T-cell (primary cell): ENCODE measurements at places on chromosomes 13 and 19.

DNA sequence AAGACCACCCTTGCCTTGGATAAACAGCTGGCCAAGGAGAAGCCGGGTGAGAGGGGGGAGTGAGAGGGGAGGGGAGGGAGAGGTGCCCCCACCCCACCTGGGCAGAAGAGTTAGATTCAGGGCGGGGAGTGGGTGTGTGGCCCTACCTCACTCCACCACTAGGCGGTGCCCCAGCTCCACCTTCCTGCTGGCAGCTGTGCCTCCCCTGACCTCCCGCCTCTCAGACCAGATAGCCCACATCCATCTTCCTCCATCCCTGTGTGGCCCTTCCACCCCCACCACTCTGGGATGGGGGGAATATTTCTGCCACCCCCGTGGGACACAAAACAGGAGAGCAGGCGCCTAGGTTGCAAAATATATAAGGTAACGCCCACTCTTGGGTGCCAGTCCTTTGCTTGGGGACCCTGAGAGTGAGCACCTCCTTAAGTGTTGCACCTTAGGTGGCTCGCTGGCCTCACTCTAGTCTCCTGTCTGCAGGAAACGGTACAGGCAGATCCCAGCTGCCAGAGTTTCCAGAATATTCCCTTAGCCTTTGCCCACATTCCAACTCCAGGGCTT lies 13.8 kb upstream of the EHD2 start:
- peaks cover 11% of the 10 kb centered on the region for H3K36me3 ChIP-seq
- no peak overlapping the region for H3K27ac ChIP-seq
- H3K27me3 ChIP-seq, result no peaks in the 10 kb centered on the region
- H3K4me3 ChIP-seq, result no peak overlapping the region

- H3K4me3 ChIP-seq, result no peak overlapping the region
- H3K36me3 ChIP-seq, result no peaks in the 10 kb centered on the region
- H3K4me1 ChIP-seq, result peaks cover 44% of the 10 kb centered on the region
- H3K27me3 ChIP-seq, result no peaks in the 10 kb centered on the region
- no peak overlapping the region for H3K27ac ChIP-seq
Observed at GRCh38 chr13:40626561-40626960, 39.9 kb downstream of the FOXO1 start.

DNA sequence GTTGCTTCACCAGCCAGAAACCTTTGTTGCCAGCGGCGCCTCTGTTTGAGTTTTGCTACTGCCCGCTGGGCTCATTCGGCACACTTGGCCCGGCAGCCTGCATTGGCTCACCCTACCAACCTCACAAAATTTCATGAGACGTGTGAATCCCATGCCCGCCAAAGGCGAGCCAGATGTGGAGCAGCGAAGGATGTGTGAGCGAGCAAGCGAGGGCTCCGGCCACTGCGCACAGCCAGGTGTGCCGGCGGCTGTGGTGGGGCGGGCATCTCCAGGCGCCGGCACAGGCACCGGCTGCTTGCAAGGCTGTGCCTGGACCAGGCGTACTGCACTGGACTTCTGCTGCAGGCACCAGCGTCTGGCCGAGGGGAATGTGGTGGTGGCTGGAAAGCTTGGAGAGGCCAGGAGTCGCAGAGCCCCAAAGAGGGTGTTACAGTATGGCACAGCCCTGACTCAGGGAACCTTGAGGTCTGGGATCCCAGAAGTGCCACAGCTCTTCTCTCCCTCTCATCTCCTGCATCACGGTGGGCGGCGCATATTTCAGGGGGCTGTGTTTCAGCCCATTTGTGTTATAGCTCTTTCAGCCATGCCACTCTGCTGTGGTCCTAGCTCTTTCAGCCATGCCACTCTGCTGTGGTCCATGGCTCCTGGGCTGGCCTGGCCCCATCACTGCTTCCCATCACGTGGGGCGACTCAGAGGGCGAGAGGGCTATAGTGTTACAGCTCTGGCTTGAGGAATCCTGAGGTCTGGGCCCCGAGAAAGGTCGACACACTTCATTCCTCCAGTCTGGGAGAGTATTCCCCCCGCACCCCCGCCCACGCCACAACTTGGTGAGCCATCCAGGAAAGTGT lies 592.0 kb upstream of the SLITRK5 start:
- no peak for DNase-seq
- H3K4me1 ChIP-seq, result no peaks in the 10 kb centered on the region
- H3K36me3 ChIP-seq, result no peaks in the 10 kb centered on the region
- no peaks in the 10 kb centered on the region for H3K27me3 ChIP-seq

DNA sequence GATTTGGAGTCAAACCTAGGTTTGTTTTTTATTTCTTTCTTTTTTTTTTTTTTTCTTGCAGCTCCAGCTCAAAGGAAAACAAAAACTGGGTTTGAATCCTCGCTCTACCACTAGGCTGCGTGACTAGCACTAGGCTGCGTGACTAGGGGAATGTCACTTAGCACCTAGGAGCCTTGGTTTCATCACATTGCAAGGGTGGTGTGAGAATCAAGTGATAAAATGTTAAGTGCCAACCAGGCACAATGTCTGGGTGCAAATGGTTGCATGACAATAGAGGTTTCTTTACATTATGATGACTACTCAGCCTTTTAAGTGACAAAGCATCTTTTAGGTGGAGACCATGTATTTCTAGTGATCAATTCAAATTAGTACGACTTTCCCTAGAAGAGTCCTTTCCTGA lies 27.9 kb downstream of the RCBTB2 start:
- peak overlapping the region; percentile 70 for H3K27ac ChIP-seq
- no peak for DNase-seq
- peaks cover 39% of the 10 kb centered on the region for H3K4me1 ChIP-seq
- no peaks in the 10 kb centered on the region for H3K27me3 ChIP-seq
- H3K4me3 ChIP-seq, result no peak overlapping the region

- H3K27me3 ChIP-seq, result peaks cover 19% of the 10 kb centered on the region
- H3K4me3 ChIP-seq, result peak overlapping the region; percentile 94
- DNase-seq, result no peak
- H3K4me1 ChIP-seq, result peaks cover 23% of the 10 kb centered on the region
Observed at GRCh38 chr19:6109947-6110346, 353 bp downstream of the RFX2 start.

DNA sequence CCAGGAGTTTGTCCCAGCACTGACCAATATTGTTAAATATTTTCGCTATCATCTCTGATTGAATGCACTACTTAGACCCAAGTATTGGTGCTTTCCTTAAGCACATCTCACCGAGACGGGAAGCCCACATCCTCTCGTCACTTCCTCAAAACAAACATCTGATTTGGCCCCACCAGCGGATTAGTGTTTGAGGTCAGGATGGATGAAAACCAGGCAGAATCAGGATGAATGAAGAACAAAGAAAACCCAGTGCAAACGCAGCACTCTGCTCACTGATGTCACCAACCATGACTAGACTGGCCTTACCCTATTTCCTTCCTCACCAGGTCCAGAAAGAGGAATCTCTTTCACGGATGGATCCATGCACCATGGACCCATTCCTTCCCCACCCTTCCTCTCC lies 6.0 kb downstream of the PLAUR start:
- H3K36me3 ChIP-seq, result no peaks in the 10 kb centered on the region
- peaks cover 5% of the 10 kb centered on the region for H3K27me3 ChIP-seq
- peak overlapping the region; percentile 15 for H3K4me3 ChIP-seq

GRCh38 chr19:952680-953444 lies 27.0 kb downstream of the ARID3A start:
- H3K27ac ChIP-seq, result no peak overlapping the region
- H3K4me1 ChIP-seq, result peaks cover 2% of the 10 kb centered on the region
- DNase-seq, result no peak
- no peak overlapping the region for H3K4me3 ChIP-seq
- no peaks in the 10 kb centered on the region for H3K27me3 ChIP-seq
- no peaks in the 10 kb centered on the region for H3K36me3 ChIP-seq

- H3K4me3 ChIP-seq, result no peak overlapping the region
- H3K27me3 ChIP-seq, result no peaks in the 10 kb centered on the region
- no peak overlapping the region for H3K27ac ChIP-seq
- no peaks in the 10 kb centered on the region for H3K36me3 ChIP-seq
Observed at GRCh38 chr13:84831666-84832657, 949.7 kb upstream of the SLITRK1 start.

- DNase-seq, result no peak
- H3K4me3 ChIP-seq, result no peak overlapping the region
- H3K4me1 ChIP-seq, result peaks cover 2% of the 10 kb centered on the region
- H3K27ac ChIP-seq, result no peak overlapping the region
- H3K36me3 ChIP-seq, result peaks cover 19% of the 10 kb centered on the region
- no peaks in the 10 kb centered on the region for H3K27me3 ChIP-seq
Observed at GRCh38 chr13:113169277-113170272, 11.1 kb downstream of the PROZ start.

DNA sequence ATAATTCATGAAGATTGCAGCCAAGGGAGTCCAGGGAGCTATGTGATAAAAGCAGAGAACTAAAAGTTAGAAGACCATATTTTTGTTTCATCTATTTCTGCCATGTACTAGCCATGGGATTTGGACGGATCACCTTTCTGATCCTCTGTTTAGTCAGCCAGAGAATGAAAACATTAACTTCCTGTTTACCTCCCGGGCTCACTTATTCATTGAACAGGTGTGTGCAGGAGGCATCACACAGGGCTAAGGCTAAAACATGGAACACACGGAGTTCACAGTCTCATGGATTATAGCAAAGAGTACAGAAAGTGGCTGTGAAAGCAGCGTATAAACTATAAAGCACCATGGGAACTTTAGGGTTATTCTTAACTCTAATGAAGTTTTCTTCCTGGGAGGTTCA lies 96.8 kb downstream of the GPR12 start:
- H3K36me3 ChIP-seq, result no peaks in the 10 kb centered on the region
- H3K27ac ChIP-seq, result no peak overlapping the region
- H3K27me3 ChIP-seq, result no peaks in the 10 kb centered on the region
- H3K4me1 ChIP-seq, result no peaks in the 10 kb centered on the region

DNA sequence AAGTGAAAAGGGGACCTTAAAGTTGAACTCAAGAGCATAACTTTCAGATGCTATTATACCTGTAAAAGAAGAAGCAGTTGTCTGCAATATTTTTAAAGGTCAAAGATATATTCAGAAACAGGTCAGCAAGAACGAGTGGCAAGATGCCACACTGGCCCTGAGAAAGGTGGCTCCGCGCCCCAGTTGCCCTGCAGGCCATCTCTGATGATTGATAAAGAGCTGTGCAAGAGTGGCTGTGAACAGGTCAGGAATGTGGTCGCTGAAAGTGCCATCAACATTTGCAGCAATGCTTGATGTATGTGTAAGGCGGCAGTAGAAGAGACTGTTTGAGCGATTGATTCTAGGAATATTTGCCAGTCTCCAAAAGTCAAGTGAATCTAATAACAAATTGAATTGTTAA lies 664.2 kb upstream of the SLC10A2 start:
- no peak for DNase-seq
- no peaks in the 10 kb centered on the region for H3K36me3 ChIP-seq
- H3K4me1 ChIP-seq, result no peaks in the 10 kb centered on the region
- no peak overlapping the region for H3K4me3 ChIP-seq
- H3K27ac ChIP-seq, result no peak overlapping the region

- peaks cover 5% of the 10 kb centered on the region for H3K4me1 ChIP-seq
- H3K4me3 ChIP-seq, result no peak overlapping the region
- no peaks in the 10 kb centered on the region for H3K36me3 ChIP-seq
- no peaks in the 10 kb centered on the region for H3K27me3 ChIP-seq
- peak overlapping the region; percentile 90 for H3K27ac ChIP-seq
Observed at GRCh38 chr19:11963566-11964355, 1.1 kb upstream of the ZNF763 start.

- DNase-seq, result no peak
- H3K27me3 ChIP-seq, result peaks cover 41% of the 10 kb centered on the region
- H3K36me3 ChIP-seq, result no peaks in the 10 kb centered on the region
Observed at GRCh38 chr13:113776231-113777125, 17.5 kb downstream of the TMEM255B start.

DNA sequence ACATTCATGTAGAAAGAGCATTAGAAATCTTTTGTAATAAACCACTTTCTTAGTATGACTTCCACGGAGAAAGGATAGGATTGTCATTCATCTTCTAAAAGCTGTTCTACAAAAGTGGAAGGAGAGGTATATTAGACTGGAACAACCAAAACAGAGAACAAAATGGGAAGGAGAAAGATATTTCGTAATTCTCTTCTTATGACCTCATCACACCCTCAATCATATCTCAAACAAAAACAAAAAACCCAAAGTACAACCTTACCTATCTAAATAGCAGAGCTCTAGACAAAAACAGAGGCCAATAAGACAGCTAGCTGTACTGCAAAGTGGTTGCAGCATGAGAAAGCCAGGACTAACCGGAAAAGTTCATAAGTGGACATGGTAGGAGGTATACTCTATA lies 46.3 kb downstream of the DACH1 start:
- H3K36me3 ChIP-seq, result no peaks in the 10 kb centered on the region
- no peaks in the 10 kb centered on the region for H3K4me1 ChIP-seq
- no peak overlapping the region for H3K27ac ChIP-seq
- no peak overlapping the region for H3K4me3 ChIP-seq
- H3K27me3 ChIP-seq, result no peaks in the 10 kb centered on the region

DNA sequence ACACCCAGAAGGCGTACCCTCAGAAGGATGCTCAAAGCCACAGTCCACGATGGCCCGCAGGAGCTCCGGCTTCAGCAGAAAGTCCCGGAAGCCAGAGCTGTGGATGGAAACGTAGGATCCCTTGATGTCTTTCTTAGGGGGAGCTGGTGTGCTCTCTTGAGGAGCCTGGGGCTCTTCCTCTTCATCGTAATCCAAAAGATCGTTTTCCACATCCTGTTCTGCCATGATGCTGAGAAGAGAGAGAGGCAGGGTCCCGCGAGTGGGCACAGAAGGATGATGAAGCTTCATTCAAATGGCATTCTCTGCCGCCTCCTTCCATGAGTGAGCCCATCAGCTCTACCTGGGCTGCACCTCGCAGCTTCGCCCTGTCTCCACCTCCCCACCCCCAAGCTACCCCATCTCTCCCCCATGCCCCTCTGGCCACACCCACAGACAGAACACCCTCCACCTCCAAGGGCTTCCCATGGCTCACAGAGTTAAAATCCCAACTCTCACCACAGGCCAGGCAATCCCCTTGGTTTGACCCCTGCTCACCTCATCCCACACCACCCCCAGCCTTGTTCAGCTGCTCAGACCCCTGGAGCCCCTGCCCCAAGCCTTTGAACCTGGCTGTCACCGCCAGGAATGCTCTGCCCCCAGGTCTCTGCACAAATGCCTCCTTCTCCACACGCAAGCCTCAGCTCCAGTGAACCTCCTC lies 6.0 kb downstream of the DDX39A start:
- peaks cover 98% of the 10 kb centered on the region for H3K4me1 ChIP-seq
- H3K27me3 ChIP-seq, result no peaks in the 10 kb centered on the region
- H3K4me3 ChIP-seq, result no peak overlapping the region
- H3K36me3 ChIP-seq, result peaks cover 71% of the 10 kb centered on the region

GRCh38 chr13:106028911-106029310 lies 506.6 kb downstream of the EFNB2 start:
- DNase-seq, result no peak
- no peak overlapping the region for H3K4me3 ChIP-seq
- no peak overlapping the region for H3K27ac ChIP-seq
- H3K36me3 ChIP-seq, result no peaks in the 10 kb centered on the region
- H3K4me1 ChIP-seq, result no peaks in the 10 kb centered on the region
- no peaks in the 10 kb centered on the region for H3K27me3 ChIP-seq

DNA sequence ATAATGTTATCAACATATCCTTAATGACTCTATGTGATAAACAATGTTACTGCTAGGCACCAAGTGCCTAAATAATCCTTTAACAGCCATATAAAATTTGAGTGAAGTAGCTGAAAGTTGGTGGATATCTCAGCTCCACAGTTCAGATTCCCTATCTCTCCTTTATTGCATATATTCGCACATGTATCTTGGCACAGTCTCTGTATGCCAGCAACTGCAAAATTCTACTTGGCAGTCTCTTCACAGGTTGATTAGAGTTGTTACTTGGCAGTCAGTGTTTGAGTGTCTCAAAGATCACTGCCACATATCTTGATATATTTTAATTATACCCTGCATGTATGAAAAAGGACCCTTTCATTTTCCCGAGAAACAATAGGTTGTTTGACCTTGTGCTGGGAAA lies 879.3 kb downstream of the OLFM4 start:
- H3K27ac ChIP-seq, result no peak overlapping the region
- no peak for DNase-seq
- no peak overlapping the region for H3K4me3 ChIP-seq
- H3K27me3 ChIP-seq, result no peaks in the 10 kb centered on the region
- no peaks in the 10 kb centered on the region for H3K4me1 ChIP-seq
